ENCODE measurements at places on chromosomes 6 and 20.

GRCh38 chr6:102474041-102474807, 1080.7 kb downstream of the GRIK2 start:
- DNase-seq, result no peak

DNA sequence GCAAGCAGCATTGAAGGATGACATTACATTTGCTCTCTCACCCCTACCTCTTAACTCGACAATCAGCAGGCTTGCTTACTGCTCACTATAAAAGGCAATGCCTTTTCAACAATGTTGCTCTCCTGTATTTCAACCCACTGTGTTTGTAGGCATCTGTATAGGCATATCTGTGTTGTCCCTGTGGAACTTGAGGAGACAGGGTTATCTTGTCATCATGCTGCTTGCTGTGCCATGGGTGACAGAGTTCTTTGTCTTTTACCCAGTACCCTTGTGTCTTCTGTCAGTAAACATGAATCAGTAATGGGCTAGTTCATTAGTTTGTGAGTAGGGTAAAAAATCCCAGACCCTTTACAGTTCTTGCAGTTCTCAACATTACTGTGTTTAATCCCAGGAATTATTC, 25.2 kb downstream of the PHF3 start:
- no peak for DNase-seq

DNA sequence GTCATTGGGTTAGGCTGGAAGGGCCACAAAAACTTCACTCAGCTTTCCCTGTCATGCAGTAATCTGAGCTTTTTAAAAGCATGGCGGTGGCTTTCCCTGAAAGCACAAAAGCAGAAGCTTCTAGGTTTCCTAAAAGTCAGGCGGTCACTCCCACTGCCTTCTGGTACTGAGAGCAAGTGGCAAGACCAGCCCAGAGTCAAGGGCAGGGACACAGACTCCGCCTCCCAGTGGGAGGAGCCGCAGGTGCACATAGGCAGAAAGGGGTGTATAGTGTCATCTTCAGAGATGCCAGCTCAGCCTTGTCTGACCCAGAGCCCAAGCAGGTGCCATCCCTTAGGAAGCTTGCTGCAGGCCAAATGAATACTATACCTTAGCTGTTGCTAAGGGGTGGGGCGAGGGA, 18.0 kb upstream of the PACSIN1 start:
- no peak for DNase-seq

DNA sequence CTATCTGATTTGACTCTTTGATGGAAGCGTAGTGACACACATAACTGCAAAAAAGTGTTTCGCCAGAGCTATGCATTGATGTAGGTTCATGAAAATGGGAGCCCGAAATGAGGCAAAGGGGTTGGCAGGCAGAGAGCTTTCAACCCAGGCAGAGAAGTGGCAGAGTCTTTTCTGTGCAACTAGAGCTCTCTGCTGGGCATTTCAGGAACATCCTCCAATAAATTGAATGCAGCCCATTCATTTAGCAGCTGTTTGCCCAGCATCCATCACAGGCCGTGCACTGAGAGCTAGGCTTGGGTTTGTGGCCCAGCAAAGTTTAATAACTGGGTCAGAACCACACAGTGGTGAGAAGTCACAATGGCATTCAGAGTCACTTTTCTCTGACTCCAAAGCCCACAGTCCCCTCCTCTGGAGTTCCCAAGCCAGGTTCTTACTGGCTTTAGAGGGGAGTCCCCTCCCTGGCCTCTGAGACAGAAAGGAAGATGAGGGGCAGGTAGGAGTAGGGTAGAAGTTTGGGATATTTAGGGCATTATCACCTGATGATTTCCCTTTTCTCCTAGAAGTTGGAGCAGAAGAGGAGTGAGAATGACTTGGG, 31.8 kb upstream of the ELMO2 start:
- DNase-seq, result peak; percentile 60

DNA sequence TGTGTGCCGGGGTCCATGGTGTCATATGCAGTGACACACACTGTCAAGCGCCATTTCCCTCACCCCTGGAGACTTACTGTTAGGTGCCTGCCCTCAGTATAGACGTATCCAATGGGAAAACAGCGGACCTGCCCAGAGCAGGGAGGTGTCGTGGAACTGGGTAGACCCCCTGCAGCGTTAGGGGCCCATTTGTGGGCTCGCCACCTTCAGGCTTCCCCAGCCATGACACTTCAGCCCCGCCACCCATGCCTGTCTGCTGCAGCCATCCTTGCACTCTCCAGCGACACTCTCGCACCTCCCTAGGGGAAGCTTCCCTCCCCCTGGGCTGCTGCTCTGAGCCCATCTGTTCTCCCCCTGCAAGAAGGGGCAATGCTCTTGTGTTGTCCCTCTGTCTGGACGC, 43.2 kb downstream of the STK35 start:
- DNase-seq, result no peak

DNA sequence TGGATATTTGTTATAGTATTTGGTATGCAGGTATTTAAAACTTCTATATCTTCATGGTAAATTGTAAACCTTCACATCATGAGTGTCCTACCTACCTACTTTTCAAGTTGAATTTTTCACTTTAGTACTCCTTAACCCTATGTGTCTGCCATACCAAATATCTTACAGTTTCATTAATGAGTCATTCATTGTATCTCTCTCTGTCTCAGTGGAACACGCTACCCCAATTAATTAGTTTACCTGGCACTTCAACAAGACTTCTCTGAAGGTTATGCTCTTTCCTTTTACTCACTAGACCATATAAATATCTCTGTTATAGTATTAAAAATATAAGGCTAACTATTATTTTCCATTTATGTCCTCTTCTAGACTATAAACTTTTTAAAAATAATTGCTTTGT, 123.9 kb upstream of the GJE1 start:
- no peak for DNase-seq

DNA sequence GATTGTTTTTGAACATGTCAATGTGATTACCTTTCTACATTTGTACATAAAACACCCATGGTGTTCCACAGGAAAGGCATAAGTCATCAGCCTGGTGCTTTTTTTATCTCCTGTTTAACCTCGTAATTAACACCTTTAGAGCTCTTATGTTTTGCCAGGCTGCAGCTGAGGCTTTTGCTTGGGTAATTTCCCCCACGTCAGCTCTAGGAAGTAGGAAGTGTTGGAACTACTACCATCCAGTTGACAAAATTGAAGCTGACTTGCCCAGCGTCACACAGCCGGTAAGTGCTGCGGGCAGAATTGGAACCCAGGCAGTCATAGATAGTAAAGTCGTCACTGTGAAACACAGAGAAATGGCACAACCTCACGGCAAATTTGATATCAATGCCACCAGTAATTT, 86.6 kb upstream of the BMP2 start:
- DNase-seq, result no peak

GRCh38 chr20:45415822-45416637, at the start of gene PIGT:
PIGT (plus strand) TSS chr20:45416141; CDS start chr20:45416157, 16 bp downstream.
- DNase-seq, result peak; percentile 85

DNA sequence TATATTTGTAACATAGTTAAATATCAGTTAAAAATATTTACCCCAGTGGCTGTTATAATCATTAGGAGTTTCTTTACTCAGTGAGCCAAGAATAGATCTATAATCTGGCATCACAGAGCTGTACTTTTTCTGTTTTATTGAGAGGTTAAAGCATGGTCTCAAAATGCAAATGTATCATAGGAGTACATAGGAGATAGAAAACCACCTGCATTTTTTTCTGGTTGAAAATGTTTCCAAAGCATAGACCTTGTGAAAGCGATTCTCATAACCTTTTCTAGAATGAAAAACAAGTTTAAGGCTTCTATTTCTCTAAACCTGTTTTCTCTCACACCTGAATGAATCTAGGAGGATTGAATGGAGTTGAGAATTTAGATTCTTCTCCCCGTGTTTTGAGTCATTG, 14.4 kb downstream of the KCNQ5 start:
- DNase-seq, result no peak

DNA sequence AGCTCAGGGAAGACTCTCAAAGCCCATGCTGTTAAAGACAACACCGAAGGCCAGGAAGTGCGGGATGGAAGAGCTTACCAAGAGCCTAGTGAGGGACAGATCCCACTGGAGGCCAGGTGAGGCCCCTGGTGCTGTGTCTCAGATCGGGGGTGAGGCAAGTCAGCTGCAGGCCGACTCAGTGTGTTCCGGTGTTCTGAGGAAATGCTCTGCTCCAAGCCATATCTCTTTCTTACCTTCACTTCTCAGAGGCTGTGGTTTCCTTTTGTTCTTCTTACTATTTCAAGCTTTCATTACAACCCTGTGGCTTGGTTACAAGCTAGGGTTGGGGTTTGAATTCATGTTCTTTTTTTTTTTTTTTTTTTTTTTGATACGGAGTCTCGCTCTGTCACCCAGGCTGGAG, 114.3 kb upstream of the ZFP64 start:
- no peak for DNase-seq

- no peak for DNase-seq
These were observed 8.2 kb downstream of the SLC17A2 start for GRCh38 chr6:25922301-25922700.

DNA sequence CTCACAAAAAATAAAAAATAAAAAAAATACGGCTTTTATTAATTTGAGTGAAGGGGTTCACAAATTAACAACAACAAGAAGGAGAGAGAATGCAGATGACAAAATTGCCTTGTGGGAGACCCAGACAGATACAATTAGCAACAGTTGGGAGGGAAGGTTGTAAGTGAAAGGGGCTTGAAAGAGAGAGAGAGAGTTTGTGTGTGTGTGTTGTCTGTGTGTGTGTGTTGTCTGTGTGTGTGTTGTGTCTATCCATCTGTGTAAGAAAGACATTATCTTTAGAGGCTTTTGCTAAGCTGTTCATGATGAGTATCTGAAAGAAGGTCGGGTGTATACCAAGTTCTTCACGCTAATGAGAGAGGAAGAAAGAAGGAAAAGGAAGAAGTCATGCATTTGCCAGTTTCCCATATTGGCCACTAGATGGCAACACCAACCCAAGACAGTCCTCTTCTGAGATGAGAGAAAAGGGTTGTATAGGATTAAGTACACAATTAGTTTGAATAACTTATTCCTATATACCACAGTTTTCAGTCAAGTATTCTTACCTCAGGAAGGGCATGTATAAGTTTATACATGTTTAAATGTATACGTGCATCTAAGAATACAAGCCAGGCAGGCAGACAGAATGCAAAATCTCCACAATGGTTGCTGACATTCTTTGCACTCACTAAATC, 63.7 kb upstream of the CD2AP start:
- no peak for DNase-seq

DNA sequence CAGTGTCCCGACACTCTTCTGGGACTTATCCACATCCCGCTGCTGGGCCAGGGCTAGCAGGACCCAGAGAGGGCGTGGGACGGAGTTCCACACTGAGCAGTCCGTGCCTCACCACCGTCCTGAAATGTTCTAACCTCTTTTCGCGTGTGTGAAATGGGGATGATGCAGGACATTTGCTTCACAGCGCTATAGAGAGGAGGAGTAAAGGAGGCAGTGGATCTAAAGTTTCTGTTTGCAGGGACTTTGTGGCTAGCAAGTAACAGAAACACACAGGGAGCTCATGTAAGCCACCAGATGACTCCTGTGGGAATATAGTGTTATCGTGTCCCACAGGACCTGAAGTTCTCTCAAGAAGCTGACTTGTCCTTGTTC, 634 bp downstream of the ITPA start:
- DNase-seq, result no peak

DNA sequence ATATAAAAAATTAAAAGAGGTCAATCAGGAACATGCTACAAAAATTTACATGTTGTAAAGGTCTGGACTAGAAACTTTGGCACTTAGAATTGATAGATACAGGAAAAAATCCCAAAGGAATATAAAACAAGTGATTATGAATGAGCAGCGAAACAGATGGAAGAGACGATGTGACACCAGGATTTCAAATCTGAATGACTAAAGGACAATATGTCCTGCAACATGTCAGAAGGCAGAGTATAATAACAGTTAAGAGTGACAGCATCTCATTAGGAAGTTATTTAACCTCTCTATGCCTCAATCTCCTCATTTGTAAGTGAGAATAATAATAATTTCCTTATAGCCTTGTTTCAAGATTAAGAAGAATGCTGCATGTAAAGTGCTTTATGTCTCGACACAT, 50.3 kb downstream of the FRK start:
- no peak for DNase-seq

- DNase-seq, result no peak
These were observed 1.0 kb downstream of the SCML4 start for GRCh38 chr6:107823047-107823557.
